Right hindlimb (tissue), 1 donor: ENCODE measurements at places on chromosomes 13 and 19.
A peak's percentile ranks its signal among the peaks of the same experiment; 100 is the strongest.

GRCh38 chr13:39590466-39591036, 12.4 kb downstream of the LHFPL6 start:
- no peak for DNase-seq

GRCh38 chr19:10404888-10405820, 1.8 kb upstream of the CDC37 start:
- no peak for DNase-seq

DNA sequence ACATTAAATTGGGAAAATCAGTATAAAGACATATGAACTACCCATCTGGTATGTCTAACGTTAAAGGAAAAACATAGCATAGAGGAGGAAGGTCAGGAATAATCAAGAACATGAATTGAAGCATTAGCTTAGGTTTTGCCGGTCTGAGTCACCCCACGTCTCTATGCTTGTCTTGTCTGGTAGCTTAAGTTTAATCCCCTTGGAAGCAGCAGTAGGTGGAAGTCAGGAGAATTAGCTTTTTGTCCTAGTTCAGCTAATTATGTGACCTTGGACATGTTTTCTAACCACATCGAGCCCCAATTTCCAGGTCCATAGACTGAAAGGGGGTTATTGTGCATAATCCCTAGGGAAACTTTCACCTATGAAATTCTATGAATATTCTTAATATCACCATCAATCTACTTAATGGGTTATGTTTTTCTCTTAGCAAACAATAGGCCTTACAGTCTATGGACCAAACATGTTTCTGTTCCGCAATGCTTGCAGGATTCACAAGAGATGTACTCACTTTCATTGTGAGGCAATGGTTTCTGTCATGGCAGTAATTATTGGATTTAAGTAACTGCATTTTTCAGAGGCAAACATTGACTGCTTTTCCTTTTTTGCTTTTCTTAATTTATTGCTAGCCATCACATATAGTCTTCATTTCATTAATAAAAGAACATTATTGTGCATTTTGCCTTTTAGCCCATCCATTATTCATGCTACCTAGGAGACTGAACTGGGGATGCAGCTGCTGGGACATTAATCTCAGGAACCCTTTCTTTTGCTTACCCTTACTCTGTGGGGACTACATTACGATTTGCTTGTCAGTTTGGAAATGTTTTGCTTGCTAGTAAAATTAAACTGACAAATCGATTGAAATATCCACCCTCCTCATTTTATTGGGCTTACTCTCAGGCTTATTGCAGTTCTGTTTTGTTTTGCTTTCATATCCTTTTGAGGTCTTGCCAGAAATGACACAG, 304.8 kb upstream of the MAB21L1 start:
- no peak for DNase-seq

DNA sequence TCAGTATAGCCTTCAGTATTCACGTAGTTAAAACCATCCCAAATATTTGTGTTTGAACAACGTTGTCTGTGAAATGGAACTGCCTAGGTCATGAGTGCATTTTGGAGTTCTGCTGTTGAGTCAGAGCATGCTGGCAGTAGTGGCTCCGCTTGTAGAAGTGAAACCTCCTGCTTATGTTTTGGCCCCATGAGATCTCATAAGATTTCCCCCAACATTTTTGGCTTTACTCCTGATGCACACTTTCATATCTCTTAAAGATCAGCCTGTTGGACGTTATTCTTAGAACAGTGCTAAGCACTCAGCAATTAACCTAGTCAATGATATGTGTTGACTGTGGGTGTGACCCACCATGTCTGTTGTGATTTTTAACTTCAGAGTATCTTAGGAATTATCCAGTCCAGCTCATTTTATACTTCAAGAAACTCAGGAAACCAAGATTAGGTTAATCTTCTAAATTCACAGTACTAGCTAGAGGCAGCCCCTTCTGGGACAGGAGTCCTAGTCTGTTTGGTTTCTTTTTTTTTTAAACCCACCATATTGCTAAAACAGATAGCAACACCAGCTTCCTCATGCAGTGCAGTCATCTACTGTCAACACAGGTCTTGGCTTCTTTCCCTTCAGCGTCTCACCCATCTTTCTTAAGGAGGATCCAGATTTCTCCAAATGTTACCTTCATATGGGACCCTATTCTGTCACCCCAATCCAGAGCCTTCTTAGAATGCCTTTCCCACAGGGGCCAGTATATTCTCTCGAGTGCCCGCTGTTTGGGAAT, 26.2 kb downstream of the RAP2A start:
- DNase-seq: no peak

DNA sequence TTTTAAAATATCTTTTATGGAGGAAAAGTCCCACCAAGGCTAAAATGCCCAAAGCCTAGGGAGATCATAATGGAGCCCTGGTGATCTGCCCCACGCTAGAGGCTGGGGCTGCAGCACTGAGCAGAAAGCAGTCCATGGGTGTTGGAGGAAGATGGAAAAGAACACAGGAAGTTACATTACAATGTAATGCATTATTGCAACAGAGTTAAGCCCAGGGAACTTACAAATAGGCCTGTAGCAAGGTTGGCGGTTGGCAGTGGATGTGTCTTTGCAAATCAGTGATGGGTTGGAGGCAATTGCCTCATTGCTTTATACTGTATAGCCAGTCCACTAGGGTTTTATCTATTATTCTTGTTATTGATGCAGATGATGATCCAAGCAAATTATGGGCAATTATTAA, 399.9 kb downstream of the NDFIP2 start:
- DNase-seq: no peak

GRCh38 chr19:8552810-8553209, 24.4 kb downstream of the MYO1F start:
- no peak for DNase-seq

GRCh38 chr13:33345842-33346241, 60.3 kb upstream of the STARD13 start:
- DNase-seq: no peak

- no peak for DNase-seq
Observed at GRCh38 chr19:30864391-30865215, 484.6 kb downstream of the TSHZ3 start.

DNA sequence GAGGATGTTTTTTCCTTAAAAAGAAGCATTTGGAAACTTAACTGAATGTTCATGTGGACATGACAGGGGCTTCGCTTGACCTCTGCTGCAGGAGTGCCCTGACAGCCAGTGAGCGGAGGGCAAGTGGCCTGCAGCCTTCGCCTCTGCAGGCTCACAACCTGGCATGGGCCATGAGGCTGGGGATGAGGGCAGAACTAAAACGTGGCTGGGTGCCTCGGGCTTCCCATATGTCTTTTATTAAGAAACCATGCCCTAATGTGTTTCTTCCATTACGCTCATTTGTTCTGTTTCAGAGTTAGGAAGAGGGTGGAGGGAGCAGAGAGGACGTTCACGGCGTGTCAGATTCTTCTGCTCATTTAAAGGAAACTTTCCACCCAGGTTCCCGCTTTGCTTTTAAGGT, 2.9 kb downstream of the ARHGEF7 start:
- peak; percentile 62 for DNase-seq

DNA sequence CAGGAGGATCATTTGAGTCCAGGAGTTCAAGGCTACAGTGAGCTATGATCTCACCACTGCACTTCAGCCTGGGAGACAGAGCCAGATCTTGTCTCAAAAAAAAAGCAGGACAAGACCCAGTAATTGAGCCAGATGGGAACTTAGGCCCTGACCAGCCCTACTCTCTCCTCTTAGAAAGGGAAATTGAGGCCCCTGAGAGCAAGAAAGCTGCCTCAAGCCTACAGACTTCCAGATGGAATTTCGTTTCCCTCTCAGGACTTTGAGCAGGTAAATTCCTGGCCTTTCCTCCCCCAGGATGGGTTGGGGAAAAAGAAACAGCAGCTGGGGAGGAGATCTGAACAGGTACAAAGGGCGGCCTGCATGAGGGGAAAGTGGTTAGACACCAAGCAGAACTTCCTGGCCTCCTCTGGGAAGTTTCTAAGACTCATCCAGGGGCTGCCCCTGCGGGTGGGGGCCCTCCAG, 3.6 kb upstream of the BCL3 start:
- no peak for DNase-seq

DNA sequence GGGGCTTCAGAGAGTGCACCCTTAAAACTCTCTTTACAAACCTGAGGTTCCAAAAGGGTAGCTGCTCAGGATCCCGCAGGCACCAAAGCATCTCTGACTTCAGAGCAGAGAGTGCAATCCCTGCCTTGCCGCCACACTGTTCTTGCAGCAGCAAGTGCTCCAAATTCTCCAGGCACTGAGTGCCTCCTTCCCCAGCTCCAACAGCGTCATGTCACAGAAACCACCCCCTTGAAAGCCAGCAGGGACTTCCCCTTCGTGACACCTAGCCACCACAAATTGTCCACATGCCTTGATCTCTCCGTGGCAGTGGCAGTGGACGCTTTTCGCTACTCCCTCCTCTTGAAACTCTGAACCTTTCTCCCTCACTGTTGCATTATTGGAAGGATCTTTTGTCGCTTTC, 39.9 kb downstream of the MBNL2 start:
- no peak for DNase-seq

DNA sequence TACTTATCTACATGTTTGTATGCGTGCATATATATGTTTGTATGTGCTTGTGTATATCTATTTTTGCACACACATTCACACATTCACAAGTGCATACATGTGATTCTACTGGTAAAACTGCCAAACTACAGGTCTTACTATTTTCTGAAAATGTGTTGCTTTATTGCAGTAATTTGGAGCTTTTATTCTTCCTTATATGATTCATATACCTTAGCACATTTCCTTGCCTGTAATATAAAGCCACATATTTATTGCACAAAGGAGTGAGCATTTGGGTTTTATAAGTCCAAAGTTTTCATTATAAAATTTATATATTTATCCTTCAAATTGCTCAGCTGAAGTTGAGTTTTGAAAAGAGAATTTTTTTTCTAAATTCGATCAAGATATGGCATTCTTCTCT, 1120.4 kb upstream of the PCDH9 start:
- no peak for DNase-seq

- DNase-seq: no peak
Observed at GRCh38 chr19:29819986-29820385, 8.2 kb downstream of the CCNE1 start.

- DNase-seq: no peak
Observed at GRCh38 chr19:34997071-34997617, 3.0 kb upstream of the GRAMD1A start.

DNA sequence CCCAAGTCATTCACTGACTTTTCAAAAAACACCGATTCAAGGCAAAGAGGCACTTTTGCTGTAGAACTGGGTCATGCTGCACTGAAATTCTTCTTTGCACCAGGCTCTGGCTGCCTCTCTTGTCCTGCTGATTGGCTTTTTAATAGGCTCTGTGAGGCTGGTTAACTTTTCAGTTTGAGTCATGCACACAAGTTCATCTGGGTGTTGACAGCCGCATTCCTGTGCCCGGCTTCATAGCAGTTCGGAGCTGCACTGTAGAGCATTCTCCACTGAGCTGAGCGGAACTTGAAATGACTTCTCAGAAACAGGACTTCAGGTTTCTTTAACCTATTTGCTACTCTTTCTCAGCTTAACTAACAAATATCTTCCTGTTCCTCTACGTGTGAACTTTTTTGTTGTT, 978.3 kb downstream of the UQCRFS1 start:
- no peak for DNase-seq

DNA sequence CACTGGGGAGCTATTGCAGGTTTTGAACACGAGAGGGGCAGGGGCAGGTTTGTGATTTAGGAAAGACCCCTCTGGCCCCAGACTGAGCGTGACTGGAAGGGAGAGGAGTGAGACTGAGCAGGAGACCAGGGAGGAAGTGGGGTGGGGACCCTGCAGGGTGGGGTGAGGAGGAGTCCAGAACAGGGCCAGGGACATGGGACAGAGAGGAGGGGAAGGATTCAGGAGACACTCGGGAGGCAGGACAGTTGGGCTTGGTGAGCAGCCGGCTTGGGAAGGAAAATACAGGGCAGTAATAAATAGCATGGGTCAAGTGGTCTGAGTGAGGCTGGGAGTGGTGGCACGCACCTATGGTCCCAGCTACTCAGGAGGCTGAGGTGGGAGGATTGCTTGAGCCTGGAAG, 9.4 kb downstream of the FOSB start:
- peak; percentile 68 for DNase-seq

DNA sequence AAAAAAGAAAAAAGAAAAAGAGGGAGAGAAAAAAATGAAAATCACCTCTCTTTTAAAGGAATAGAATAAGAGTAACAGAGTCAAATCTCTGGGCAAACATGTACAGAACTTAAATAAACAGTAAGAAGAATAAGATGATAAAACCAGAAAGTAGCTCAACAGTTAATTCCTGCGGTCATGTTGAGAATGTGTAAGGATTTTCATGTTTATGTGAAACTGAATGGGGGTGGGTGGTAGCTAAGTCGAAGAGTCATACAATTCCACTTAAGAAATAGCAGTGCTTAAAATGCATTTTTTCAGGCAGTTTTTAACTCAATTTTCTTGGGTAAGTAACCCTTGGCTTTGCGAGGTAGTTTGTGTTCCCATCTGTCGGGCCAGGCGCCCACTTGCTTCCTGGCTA, 60.9 kb downstream of the PEX11G start:
- no peak for DNase-seq

- no peak for DNase-seq
Observed at GRCh38 chr19:17112271-17112670, 36.7 kb downstream of the MYO9B start.

DNA sequence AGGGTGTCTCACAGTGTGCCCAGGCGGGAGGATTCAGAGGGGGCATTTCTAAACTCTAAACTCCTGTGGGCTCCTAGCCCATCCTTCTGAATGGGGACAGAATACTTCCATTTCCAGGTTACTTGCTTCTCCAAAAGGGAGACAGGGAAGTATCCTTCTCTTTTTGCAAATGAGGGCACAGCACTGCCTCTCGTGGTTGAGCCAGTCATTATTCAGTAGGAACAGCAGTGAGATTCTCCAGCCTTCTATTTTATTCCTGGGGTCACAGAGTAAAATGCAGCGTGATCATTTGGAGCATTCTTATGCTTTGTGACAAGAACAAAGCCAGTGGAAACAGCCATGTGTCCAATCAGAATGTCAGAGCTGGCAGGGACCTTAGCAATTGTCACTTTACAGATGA, 15.7 kb upstream of the TSHZ3 start:
- DNase-seq: no peak

DNA sequence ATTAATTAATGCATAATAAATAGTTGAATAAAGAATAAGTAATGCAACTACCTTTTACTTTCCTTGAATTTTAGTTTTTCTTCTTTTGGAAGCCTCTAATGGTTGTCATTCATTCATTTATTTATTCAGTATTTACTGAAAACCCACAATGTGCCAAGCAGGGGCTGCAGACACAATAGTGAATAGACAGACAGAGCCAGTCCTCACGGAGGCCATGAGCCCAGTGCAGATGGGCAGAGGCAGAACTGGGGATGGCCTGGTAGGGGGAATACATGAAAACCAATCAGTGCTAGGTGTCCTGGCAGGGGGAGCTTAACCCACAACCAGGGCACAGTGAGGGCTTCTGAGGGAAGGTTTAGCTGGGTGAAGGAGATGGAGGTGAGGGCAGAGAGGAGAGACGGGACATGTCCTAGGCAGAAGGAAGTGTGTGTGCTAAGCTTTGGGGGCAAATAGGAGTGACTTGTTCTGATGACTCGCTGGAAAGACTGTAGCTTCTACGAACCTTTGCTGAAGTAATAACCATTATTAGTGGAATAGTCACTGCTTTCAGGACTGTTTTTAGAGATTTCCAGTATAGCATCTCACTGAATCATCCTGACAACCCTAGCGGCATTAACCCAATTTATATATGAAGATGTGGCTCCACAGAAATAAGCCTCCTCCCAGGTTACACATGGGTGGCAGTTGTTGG, 55.9 kb downstream of the ERCC5 start:
- DNase-seq: no peak
